ENCODE measurements at places on chromosomes 3 and 15.

- DNase-seq = no peak
Measured at GRCh38 chr3:8712908-8713255, 20.7 kb upstream of the CAV3 start.

DNA sequence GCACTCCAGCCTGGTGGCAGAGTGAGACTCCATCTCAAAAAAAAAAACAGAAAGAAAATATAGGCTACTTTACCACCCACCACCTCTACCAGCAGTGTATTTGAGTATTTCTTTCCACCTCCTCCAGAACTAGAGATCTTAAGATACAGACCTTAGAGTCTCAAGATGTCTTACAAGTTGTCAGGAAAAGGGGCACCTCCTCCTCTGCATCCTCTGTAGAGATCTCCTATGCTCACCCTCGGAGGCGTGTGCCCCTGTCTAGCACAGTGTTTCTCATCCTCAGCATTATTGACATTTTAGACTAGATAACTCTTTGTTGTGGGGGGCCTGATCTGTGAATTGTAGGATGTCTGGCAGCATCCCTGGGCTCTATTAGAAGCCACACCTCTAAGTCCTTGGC, 27.7 kb upstream of the P4HTM start:
- DNase-seq = no peak

GRCh38 chr3:186588632-186589031, 18.1 kb downstream of the DNAJB11 start:
- no peak for DNase-seq

- DNase-seq = no peak
Measured at GRCh38 chr3:29668233-29668632, 387.4 kb downstream of the RBMS3 start.

GRCh38 chr3:179179979-179180759, 32.0 kb downstream of the PIK3CA start:
- DNase-seq = no peak

- DNase-seq = no peak
Measured at GRCh38 chr3:71206305-71207165, 377.0 kb downstream of the FOXP1 start.

DNA sequence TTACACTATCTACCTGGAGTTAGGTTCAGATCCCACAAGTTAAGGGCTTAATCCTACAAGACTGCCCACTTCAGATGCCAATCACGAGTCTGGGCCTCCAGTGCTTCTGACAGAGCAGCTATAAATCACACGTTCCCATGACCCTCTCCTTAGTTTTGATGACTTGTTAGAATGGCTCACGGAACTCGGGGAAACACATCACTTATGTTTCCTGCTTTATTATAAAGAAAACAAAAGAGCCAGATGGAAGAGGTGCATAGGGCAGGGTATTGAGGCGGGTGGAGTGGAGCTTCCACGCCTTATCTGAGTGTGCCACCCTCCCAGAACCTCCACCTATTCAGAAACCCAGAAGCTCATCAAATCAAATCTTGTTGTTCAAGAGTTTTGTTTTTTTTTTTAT, 170.8 kb downstream of the MOBP start:
- no peak for DNase-seq

DNA sequence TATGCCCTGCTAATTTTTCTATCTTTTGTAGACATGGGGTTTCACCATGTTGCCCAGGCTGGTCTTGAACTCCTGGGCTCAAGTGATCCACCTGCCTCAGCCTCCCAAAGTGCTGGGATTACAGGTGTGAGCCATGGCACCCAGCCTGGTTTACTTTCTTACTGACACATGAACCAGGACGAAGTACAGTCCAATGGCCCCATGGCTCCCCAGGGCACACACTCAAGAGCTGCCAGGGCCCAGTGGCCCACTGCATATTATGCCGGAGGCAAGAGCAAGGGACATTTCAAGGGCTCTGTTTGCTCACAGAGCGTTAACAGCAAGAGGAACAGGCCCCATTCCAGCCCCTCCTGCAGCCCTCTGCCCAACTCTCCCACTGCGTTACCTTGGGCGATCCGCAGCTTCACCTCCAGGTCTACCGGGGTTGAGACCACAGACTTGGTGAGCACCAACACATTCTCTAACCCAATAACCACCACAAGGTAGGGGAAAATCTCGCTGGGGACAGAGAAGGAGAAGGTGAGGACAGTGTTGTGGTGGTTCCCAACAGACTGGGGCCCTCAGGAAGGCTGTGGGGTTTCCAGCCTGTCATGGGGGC, 42.8 kb downstream of the PTPN23 start:
- no peak for DNase-seq

- DNase-seq = no peak
Measured at GRCh38 chr15:90119367-90119766, 17.1 kb upstream of the IDH2 start.

DNA sequence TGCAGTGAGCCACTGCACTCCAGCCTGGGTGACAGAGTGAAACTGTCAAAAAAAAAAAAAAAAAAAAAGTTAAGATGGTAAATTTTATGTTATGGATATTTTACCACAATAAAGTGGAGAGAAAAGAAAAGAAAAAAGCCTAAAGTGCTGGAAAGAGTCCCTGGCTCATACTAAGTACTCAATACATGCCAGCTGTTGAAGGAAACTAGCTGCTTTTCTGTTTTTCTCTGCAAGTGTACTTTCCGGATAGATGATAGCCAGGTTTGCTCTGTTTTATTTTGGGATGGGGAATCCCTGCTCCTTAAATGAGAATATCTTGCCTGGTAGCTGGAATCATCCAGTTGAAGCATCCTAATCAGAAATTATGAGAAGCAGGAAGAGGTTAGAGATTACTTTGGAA, 10.9 kb downstream of the EID1 start:
- DNase-seq = no peak

DNA sequence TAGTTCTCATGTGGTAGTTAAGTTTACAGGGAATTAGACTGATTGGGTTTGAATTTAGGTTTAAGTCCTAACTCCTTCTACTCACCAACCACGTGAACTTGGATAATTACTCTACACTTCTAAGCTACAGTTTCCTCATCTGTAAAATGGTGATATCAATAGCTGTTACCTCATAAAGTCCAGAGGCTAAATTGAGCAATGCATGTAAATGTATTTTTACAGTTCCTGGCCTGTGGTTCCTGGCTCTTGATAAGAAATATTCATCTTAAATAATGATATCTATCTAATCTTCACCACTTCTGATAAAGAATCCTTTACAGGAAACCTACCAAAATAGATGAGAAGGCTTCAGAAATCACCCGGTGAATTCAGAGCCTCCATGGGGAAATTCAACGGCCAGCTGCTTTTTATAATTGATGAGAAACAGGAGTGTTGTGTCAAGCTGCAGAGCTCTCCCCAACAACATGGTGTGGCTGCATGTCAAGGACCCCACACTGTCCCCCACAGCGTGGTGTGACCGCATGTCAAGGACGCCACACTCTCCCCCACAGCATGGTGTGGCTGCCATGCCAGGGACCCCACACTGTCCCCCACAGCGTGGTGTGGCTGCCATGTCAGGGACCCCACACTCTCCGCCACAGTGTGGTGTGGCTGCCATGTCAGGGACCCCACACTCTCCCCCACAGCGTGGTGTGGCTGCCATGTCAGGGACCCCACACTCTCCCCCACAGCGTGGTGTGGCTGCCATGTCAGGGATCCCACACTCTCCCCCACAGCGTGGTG, 80.8 kb upstream of the PEX5L start:
- DNase-seq = no peak

- no peak for DNase-seq
Measured at GRCh38 chr3:180283251-180283650, 246.5 kb upstream of the PEX5L start.
